ENCODE measurements at places on chromosomes 7 and 10. TPM values are rescaled to one million over a fixed set of nuclear protein-coding genes. Genes with fewer than 3 reads are reported as not detected.

SPDYE3 gene
- total RNA-seq: not detected

LBX1 gene
- total RNA-seq: 0.12 TPM

DEPP1 gene
- total RNA-seq: 0.89 TPM

COBL gene
- 23.8 TPM for total RNA-seq

All from NCI-H460 (cell line).